ENCODE measurements at places on chromosomes 3 and 15.

- DNase-seq = no peak
These were observed 196.7 kb upstream of the TPRG1 start for GRCh38 chr3:188974856-188975599.

DNA sequence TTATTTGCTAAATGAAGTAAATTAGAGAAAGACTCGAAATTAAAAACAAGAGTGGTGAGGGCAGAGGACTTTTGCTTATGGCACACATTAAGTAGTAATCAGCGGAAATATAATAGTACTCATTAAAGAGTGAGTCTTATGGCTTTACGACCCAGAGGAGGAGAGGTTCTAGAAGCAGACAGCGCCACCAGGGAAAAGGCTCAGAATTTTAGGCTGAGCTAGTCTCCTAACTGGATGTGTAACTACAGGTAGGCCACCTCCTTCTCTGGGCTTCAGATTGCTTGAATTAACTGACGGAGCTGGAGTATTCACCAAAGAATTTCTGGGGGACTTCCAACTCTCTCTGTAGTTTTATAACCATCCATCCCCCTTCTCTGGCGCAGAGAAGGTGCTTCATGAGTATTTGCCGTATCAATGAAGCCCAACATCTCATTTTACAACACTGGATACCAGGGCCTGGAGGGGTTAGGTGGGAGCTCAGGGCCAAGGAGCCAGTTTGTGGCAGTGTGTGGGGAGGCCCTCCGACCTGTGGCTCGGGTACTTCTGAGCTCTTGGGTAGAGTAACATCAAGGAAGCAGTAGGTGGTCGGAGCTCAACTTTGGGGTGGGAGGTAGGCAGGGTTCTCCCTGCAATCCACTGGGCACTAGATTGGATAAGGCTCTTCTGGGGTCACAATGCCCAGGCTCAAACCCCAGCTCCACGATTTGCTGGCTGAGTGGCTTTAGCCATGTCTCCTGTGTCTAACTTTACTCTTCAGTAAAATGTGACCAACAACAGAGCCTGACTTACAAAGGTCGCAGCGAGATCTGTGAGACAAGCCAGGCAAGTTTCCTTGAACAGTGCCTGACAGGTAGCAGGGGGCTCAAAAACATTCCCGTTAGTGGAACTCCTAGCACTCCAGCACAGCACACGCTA is 1.1 kb downstream of the CHCHD4 start:
- no peak for DNase-seq

DNA sequence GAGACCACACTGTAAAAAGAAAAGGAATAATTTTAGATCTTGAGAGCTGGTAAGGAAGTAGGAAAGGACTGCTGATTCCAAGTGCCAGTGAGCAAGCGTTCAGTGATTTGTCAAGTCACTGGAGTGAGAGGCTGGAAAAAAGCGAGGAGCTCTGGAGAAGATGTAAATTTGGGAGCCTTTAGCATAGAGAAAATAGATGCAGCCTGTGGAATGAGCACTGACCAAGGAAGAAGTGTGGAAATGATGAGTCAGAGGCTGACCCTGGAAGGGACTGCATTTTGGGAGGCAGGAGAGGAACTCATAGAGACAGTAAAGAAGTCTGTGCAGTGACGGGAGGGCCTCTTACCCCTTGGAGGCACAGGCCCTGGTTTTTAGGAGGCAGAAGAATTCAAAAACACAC is 17.1 kb upstream of the ABTB1 start:
- DNase-seq = no peak

GRCh38 chr15:61888074-61888780 is 172.0 kb downstream of the VPS13C start:
- no peak for DNase-seq

- DNase-seq = no peak
These were observed 20.5 kb upstream of the AVEN start for GRCh38 chr15:34059476-34059875.

DNA sequence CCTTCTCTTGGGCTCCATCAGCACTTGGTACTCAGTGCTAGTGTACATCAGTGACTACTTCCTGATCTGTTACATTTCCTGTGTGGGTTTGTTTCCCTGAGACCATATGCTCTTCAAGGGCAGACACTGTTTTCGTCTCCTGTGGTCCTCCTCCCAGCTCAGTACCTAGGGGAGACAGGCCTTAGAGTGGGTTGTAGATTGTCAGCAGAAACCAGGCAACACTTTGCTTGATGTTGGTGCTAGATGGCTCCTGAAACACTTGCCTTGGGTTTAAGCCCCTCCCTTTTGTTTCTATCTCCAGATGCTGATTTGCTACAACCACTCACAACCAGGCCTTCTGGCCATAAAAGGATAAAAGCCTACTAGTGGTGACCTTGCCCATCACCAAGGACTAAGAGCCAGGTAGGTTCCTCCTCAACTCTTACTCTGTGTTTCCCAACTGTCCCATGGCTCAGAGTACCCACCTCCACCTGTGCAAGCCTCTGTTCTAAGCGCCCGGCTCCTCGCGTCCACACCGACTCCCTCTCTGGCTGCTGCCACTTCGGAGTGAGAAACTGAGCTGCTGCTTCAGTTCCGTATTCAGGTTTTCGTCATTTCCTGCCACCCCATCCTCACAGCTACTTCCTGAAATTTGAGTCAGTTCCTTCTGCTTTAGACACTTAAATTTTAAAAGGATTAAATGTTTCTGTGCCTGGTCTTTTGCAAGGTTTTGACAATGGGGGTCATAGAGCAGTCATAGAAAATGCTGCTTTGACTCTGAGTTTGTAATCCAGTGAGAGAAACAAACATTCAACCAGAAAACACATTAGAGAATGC is at the start of gene HCLS1:
Gene HCLS1 (minus strand): TSS at position 548 of the 816 bp plus-strand sequence. CDS start 2,556 bp downstream, outside the sequence.
- peak; percentile 78 for DNase-seq

DNA sequence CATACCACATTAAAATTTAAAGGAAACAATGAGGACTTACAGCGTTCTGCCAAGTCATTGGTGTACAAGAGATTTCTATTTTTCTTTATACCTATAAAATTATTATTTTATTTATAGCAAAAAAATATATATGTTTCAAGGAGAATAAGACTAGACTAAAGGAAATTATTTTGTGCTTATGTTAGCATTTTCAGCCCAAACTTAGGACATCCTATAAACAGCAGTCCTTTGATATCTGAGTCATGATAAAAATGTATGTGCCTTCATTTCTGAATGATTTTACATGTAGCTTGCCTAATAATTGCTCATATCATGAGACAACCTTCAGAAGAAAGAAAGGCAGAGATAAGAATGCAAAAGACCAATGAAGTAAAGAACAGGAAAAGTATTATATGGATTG is 16.7 kb upstream of the CPA3 start:
- no peak for DNase-seq

DNA sequence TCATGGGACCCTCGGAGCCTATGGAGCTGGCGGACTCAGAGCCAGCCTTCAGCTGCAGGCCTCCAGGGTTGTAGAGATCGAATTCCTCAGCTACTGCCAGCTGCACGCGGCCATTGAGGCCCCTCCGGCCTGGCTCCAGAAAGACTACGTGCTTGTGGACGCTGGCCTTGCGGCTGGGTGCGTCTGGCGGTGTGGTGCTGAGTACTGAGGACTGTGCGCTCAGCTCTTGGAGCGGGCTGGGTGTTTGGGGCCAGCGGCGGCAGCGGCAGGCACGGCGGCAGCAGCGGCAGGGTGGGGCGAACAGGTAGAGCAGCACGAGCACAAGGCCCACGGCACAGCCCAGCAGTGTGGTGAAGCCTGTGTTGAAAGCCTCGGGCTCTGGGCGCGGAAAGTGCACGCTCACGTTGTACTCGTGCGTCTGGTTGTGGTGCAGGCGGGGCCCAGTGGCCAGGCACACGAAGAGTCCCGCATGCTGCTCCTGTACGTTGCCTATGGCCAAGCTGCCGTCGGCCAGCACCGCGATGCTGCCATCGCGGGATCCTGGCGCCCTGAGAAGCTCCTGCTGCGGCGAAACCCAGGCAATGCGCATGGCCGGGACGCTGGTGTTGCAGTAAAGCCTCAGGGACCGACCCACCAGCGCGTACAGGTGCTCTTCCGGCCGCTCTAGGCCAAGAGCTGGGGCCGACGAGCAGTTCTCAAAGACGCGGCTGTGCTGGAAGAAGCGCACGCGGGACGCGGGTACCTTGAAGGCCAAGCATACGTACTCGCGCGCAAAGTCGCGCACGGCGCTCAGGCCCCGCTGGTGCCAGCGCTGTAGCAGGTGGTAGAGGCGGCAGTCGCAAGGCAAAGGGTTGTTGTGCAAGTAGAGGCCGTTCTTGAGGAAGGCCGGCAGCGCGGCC is 1.3 kb downstream of the AMIGO3 start:
- peak; percentile 50 for DNase-seq

- DNase-seq = no peak
These were observed 98.4 kb upstream of the LRRFIP2 start for GRCh38 chr3:37272741-37273140.

GRCh38 chr15:90287101-90287500 is 21.6 kb downstream of the NGRN start:
- DNase-seq = no peak

DNA sequence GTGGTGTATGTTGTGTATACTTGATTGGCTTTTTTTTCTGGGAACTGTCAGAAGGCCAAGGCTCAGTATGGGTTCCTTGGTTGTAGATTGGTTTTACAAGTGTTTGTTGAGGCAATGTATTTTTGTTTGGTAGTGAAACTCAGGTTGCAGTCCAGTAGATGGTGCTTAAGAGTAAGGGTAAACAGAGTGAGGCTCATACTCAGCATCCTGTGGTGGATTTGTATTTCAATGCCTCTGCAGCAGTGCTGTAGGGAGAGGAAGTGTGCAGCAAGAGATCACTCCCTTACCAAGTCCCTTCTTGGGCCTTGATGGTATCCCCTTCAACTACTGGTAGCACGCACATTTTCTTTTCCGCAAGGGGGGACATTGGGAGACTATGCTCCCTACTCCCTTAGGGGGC is 428.5 kb upstream of the CNTN3 start:
- no peak for DNase-seq

GRCh38 chr15:63022181-63022580 is 20.4 kb upstream of the TPM1 start:
- DNase-seq = no peak

DNA sequence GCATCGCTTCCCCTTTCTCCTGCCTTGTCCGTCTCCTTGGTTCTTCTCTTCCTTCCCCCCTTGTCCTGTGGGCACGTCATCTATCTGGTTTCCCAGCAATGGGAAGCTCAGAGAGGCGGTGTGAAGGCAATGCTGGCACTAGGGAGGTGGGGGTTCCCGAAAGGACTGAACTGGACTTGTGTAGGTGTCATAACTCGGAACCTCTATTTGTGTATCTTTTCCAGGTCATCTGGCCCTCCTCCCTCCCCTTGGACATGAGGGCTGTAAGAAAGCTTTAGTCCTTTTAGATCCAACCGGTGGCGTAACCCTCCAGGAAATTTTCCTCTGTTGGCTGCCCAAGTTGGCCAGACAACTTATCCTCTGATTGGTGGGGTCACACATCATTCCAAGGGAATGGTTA is 231.5 kb upstream of the TLE3 start:
- no peak for DNase-seq

DNA sequence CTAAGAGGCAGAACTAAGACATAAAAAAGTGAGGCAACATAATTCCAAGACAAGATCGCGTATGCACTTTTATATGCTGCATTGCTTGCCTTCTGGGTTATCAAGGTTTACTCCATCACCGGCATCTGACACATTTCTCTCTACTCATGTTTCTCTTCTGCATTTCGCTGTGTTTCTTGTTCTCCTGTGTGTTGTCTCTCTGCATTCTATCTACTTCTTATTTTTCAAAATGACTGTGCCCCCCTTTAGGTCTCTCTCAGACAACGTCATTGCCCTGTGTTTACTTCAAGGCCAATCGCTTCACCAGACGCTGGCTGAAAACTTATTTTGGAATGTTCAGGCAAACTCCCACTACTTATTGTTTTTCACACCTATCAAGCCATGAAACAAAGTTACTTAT is 280.4 kb downstream of the KCNH8 start:
- DNase-seq = no peak

DNA sequence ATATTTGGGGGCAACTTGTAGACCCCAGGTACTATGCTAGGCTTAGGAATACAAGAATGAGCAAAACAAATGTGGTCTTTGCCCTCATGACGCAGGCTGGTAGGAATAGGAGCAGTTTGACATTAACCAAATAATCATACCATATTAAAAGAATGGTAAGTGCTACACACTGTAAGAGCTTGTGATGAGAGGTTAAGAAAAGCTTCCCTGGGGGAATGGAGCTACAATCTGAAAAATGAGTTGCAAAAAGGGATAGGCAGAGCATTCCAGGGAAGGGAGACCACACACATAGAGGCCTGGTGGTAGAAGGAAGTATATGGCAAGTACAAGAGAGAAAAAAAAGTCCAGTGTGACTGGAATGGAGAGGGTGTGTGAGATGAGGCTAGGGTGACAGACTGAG is 37.3 kb downstream of the TMOD3 start:
- no peak for DNase-seq

GRCh38 chr3:11391174-11391879 is 119.1 kb downstream of the ATG7 start:
- no peak for DNase-seq

- DNase-seq = no peak
These were observed 65.2 kb downstream of the ATP13A5 start for GRCh38 chr3:193313061-193313958.

DNA sequence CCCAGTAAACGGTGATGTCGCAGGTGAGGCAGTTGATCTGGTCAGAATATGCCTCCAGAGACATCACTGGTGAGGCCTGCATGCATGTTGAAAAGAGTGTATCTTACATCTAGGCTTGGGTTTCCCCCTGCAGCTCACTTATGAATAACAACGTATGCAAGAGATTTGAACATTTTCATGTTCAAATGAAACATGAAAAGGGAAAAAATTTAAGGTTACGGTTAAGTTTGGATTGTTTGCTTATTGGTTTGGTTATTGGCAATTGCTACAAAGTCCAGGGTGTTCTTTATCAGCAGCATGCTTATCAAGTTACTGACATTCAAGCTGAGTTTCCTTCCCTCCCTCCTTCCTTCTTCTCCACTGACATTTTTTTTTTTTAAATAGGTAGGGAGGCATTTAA is 123.2 kb downstream of the IGF1R start:
- no peak for DNase-seq

DNA sequence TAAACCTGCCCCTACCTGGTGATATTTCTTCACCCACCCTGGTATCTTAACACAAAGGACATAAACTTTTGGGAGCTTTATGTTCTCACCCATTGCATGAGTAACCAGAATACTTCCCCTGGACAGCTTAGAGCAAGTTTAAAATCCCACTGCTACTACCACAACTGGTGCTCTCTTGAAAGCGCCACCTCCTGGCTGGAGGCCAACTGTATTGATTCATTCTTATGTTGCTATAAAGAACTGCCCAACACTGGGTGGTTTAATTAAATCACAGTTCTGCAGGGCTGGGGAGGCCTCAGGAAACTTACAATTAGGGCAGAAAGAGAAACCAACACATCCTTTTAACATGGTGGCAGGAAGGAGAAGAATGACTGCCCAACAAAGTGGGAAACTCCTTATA is 592.4 kb downstream of the EPHA3 start:
- no peak for DNase-seq

DNA sequence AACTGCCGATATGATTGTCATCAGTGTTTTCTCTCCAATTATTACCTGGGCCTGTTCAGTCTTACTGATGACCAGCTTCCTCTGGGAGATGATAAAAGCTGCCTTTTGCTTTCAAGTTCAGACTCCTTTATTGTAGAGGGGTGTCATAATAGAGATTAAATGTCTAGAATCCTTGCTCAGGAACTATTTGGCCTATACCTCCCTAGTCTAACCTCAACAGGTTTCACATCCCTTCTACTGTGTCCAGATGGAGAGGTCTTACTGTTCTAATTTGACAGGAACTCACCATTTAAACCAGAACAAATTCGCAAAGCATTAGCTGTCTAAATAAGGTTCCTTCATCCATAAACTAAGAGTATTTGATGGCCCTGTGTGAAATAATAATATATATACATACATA is 88.0 kb downstream of the BCHE start:
- DNase-seq = no peak

All from activated naive CD4-positive, alpha-beta T cell treated with anti-CD3 and anti-CD28 coated beads, Interleukin-2, amount 50 U/mL, for 72 hours (primary cell).